SW 1271 (cell line): ENCODE measurements at places on chromosomes 3 and 15.

DNA sequence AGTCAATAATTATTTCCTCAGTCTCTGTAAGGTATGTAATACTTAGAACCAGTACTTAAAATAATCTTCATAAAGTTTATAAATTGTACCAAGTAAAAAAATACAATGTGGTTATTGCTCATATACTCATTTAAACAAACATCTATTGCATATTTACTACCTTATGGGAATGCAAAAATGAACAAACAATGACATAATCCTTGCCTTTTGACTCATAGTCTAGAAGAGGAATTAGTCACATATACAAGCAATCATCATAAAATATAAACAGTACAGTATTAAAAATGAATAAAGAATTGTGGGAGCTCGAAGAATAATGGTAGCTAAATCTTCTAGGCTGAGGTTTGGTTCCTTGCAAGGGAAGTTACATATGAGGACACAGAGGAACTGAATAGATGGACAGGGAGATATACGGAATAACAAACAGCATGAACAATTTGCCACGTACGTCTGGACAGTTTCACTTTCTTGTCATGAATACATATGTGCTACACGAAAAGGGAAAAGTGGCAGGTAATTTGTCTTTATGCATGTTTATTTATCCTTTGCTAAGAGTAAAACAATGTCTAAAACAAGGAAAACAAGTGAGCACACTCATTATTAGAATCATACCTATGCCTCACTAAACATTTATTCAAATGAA is 17.2 kb downstream of the IMPG2 start:
- no peak for DNase-seq

- peak; percentile 8 for DNase-seq
Measured at GRCh38 chr3:184354121-184354728, 7.2 kb downstream of the CLCN2 start.

GRCh38 chr3:180466401-180467011 is 135.5 kb upstream of the TTC14 start:
- DNase-seq, result no peak

GRCh38 chr3:119562307-119562961 is 3.0 kb upstream of the CD80 start:
- no peak for DNase-seq

DNA sequence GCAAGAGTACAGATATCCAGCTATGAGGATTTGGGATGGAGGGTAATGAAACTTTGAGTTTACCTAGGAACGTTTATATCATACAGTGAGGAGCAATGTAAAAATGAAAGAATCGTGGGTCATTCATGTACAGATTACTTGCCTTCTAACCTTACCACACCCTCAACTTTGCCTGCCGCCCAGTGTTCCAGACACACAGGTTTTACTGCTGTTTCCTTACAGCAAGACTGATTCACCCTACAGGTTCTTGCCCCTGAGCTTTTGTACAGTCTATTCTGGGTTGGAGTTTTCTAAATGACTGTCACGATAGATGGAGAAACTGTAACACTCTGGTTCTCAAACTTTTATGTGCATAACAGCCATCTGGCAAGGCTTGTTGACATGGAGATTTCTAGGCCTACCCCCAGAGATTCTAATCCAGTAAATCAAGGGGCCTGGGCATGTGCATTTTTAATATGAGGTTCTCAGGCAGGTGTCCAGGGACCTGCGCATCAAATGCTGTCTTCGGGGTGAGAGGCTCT is 6.6 kb upstream of the TPRG1 start:
- DNase-seq, result no peak

DNA sequence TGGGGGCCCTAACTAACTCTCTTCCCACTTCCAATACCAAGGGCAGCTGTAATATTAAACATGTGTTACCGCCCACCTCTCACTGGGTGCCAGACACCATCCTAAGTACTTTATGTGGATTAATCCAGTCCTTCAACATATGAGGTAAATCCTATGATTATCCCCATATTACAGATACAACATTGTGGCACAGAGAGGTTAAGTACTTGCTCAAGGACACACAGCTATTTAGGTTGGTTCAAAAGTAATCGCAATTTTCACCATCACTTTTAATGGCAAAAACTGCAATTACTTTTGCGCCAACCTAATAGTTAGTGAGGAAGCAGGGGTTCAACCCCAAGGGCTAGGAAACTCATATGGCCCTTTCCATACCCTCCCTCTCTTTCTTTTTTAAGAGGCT is 100.8 kb downstream of the SEMA5B start:
- no peak for DNase-seq

DNA sequence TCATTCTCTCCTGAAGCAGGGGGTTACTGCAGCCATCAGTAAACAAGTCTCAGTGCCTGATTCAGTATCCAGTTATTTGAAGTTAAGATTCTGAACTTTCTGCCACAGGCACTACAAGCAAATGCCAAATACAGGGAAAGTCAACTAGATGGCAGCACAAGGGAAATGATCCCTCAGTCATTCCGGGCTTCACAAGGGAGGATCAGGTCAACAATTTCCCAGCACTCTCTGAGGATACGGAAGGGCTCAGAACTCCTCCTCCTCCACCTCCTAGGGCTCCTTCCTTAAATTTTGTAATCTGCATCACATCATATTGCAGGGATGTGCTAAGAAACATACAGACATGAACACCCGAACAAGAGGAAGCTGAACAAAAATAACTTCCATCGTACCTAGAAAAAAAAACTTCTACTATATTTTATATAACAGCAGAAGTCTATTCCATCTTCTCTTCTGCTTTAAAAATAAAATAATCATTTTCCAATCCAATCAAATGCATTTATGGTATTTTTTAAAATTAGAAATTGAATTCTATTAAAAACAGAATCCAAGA is 187.1 kb downstream of the FMN1 start:
- no peak for DNase-seq

- no peak for DNase-seq
Measured at GRCh38 chr3:192645437-192645836, 81.9 kb downstream of the FGF12 start.

DNA sequence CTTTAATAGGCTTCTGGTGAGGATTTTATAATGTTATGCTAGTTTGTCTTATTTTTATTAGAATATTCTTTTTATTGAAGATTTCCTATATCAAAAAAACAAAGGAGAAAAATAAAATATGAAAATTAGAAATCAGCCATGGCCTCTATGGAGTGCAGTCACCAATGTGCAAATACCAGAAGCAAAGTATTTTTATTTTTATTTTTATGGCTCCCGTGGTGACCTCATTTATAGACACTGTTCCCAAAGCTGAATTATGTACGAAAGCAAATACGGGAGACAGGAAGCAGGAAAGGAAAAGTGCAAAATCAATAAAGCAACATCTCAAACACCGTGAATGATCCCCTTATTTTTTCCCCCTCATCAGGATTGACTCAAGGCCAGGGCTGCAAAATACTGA is 35.1 kb downstream of the DAZL start:
- no peak for DNase-seq
